ENCODE measurements at places on chromosomes 5 and 9. TPM values are rescaled to one million over a fixed set of nuclear protein-coding genes. Genes with fewer than 3 reads are reported as not detected.

Gene BTNL8
- not detected for total RNA-seq

Gene SLC34A1
- total RNA-seq = not detected

Gene TSSK1B
- not detected for total RNA-seq

Gene HTR1A
- total RNA-seq = not detected

Gene LECT2
- total RNA-seq = not detected

Gene PCDHA1
- total RNA-seq = 0.10 TPM

Gene LCN2
- 3.8 TPM for total RNA-seq

Gene OR1J2
- total RNA-seq = not detected

Gene PCDHB11
- total RNA-seq = 0.05 TPM

Gene MEIKIN
- total RNA-seq = not detected

Gene CD72
- total RNA-seq = 0.06 TPM

Gene SHOC1
- not detected for total RNA-seq

Gene SLC27A6
- total RNA-seq = 0.06 TPM

Gene S1PR3
- 41.2 TPM for total RNA-seq

Gene ANKRD18B
- total RNA-seq = 4.6 TPM

Gene TMEM252
- total RNA-seq = not detected

Gene C9orf43
- 0.65 TPM for total RNA-seq

Gene LHX3
- total RNA-seq = 0.09 TPM

Gene SH3RF2
- total RNA-seq = 3.4 TPM

Gene TSTD2
- 10.9 TPM for total RNA-seq

Gene ZNF618
- 7.8 TPM for total RNA-seq

Data from A549 treated with CORT108297 at 1 μM for 4 hours (cell line).